Stimulated activated CD4-positive, alpha-beta T cell treated with anti-CD3 and anti-CD28 coated beads, Interleukin-4, amount 100 ng/mL, for 48 hours (primary cell): ENCODE measurements at places on chromosomes 5 and 9.

- DNase-seq: no peak
Measured at GRCh38 chr5:78611126-78611605, 37.4 kb downstream of the LHFPL2 start.

- no peak for DNase-seq
Measured at GRCh38 chr9:91771027-91771426, 179.0 kb downstream of the ROR2 start.

GRCh38 chr9:111633389-111633736 lies 2.2 kb downstream of the DNAJC25 start:
- DNase-seq: no peak

DNA sequence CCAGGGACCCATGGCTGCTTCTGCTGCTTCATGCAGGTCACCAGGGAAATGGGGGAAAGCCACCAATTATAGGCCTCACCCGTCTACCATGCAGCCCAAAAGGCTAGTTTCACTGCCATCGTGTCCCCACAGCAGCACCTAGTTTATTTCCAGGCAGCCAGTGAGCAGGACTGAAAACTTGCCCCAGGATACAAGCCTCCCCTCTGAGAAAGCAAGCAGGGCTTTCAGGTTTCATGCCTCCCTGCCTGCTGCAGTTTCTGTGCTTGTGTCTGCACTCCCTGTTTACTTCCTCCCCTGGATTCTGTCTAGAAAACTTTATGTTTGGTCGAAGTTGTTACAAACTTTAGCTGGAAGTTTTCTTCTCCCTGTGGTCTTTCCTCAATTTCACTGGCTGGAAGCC lies 319.1 kb downstream of the ANXA1 start:
- no peak for DNase-seq

GRCh38 chr5:137296213-137296781 lies 202.8 kb downstream of the SPOCK1 start:
- DNase-seq: no peak

DNA sequence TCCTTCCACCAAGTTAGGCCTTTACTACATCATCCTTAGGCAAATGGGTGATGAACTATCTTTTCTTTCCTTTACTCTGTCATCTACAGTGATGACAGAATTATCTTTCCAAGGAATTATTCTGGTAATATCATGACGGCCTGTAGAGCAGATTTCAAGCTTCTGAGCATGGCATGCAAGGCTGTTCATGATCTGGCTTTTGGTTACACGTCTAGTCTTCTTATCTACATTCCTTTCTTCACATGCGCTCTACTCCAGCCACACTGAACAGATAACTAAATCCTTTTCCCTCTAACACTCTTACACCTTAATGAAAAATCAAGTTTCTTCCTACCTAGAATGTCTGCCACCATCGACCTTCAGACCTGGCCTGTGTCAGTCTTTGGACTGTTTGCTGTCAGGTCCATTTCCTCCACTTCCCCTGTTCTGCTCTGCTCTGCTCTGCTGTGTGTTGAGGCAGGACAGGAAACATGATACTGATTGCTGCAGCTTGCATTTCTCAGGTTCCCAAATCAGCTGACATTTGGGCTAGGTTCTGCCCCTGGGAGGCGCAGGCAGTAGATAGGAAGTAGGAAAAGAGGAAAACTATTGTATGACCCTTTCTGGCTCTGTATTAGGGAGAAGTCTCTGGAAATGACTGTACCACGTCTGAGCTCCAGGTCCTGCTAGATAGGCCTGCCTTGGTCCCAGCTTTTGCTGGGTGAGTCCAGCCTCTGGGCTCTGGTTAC lies 4.2 kb downstream of the SCGB3A2 start:
- no peak for DNase-seq

DNA sequence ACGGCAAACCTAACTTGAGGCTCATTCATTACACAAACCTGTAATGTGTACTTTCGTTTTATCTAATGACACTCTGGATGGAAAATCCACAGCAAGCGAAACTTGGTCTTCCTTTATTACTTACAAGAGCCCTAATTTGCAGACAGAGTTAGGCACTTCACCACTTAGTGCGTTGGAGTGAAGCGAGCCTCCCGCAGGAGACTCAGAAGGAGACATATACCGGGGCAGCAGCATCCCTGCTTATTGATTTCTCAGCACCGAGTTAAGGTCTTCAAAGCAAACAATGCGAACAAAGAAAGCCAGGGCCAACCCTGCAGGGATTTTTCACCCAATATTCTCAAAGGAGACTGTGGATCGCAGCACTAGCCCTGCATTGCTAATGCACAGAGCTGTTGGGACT lies 28.6 kb downstream of the LSM11 start:
- DNase-seq: no peak

DNA sequence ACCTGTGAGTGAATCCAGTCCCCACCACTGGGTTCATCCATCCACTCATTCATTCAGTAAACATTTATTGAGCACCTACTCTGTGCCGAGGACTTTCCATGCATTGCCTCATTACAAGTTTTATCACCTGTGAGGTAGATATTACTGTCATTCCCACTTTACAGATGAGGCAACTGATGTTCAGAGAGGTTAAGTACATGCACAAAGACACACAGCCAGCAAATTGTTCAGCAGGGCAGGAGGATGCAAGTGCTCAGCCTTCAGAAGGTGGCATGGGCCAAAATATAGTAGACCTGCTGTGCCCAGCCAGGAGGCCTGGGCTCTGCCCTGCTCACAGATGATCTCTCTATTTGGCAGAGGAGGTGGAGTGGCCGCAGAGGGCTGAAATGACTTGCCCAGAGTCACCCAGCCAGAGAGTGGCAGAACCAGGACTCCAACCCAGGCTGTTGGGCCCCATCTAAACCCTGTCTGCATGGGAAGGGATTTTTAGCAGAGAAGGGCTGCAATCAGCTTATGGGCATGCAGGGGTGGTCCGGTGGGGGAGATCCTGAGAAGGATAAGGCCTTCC lies 7.6 kb upstream of the NEURL1B start:
- no peak for DNase-seq

GRCh38 chr9:125743682-125744428 lies 3.3 kb upstream of the PBX3 start:
- DNase-seq: no peak

DNA sequence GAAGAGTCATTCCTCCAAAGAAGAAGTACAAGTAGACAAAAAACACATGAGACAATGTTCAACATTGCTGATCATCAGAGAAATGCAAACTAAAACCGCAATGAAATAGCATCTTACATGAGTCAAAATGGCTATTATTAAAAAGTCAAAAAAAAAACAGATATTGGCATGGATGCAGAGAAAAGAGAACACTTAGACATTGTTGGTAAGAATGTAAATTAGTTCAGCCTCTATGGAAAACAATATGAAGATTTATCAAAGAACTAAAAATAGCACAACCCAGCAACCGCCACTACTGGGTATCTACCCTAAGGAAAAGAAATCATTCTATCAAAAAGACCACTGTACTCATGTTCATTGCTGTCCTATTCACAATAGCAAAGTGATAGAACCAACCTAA lies 157.5 kb downstream of the CHSY3 start:
- DNase-seq: no peak

DNA sequence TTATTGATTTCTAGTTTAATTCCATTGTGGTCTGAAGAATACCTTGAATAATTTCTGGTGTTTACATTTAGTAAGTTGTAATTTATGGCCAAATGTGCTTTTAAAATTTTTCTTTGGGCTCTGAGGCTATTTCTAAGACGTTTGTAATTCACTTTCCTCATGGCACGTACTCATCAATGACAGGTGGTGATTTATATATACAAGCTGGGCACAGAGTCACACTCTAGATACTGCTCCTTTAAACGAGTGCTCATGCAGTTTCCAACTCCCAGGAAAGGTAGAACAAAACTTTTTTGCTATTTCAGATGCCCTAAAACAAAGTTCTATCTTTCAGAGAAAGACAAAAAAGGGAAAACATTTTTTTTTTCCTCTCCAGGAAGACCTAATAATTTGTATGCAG lies 146.9 kb downstream of the AUH start:
- no peak for DNase-seq

GRCh38 chr5:134554319-134555222 lies 29.1 kb downstream of the JADE2 start:
- peak; percentile 19 for DNase-seq

GRCh38 chr9:8095672-8096086 lies 296.1 kb upstream of the DMAC1 start:
- no peak for DNase-seq

DNA sequence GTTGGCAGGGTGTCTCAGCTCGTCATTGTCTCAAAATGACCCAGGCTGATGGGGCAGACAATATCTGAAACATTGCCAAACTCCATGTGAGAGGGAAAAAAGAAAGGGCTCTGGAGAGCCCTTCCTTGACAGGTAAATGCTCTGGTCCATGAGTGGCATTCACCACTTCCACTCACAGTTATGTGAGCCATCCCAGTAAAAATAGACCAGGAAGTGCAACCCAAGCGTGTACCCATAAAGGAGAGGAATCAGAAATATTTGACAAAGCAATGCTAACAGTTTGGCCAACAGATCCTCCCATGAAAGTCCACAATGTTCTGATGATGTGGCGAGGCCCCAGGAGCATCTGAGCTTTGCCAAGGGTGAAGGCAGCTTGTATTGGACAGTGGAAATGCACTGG lies 49.4 kb downstream of the ASTN2 start:
- DNase-seq: no peak

- DNase-seq: no peak
Measured at GRCh38 chr9:110468950-110469349, 110.6 kb downstream of the SVEP1 start.

- DNase-seq: no peak
Measured at GRCh38 chr5:58505971-58506640, 14.9 kb downstream of the GAPT start.

- DNase-seq: no peak
Measured at GRCh38 chr5:66209794-66210193, 65.7 kb downstream of the SREK1 start.
